ENCODE measurements at places on chromosomes 1 and 21.

GRCh38 chr1:84143796-84144565 is at the start of gene PRKACB:
PRKACB (plus strand) TSS chr1:84144271; CDS start chr1:84144362, 91 bp downstream.
- DNase-seq = peak; percentile 38

GRCh38 chr1:188240772-188241406 is 1412.1 kb downstream of the PLA2G4A start:
- DNase-seq = no peak

DNA sequence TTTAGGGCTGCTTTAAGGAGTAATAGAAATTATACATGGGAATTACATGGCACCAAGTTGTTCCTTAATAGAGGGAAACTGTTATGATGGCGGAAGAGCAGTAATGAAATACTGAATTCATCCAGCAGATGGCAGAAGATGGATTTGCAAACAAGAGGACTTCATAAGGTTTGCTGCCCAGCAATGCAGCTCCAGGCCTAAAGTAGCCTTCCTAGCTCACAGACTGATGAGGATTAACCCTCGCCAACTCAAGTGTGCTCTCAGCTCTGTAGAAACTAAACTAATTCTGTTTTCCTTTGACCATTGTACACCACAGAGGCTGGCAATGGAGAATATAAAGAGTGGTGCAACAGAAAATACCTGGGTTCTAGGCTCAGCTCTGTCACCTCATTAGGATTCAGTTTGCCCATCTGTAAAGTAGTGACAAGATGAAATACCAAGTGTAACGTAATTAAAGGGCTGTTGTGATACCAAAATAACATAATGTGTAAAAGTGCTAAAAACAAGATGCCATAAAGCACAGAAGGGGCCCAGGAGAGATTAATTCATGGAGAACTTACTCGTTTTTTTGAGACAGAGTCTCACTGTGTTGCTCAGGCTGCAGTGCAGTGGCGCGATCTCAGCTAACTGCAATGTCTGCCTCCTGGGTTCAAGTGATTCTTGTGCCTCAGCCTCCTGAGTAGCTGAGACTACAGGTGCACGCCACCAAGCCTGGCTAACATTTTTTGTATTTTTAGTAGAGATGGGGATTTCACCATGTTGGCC is 102.4 kb upstream of the SERBP1 start:
- peak; percentile 63 for DNase-seq

GRCh38 chr21:38242061-38242460 is 14.7 kb upstream of the KCNJ15 start:
- DNase-seq = no peak

DNA sequence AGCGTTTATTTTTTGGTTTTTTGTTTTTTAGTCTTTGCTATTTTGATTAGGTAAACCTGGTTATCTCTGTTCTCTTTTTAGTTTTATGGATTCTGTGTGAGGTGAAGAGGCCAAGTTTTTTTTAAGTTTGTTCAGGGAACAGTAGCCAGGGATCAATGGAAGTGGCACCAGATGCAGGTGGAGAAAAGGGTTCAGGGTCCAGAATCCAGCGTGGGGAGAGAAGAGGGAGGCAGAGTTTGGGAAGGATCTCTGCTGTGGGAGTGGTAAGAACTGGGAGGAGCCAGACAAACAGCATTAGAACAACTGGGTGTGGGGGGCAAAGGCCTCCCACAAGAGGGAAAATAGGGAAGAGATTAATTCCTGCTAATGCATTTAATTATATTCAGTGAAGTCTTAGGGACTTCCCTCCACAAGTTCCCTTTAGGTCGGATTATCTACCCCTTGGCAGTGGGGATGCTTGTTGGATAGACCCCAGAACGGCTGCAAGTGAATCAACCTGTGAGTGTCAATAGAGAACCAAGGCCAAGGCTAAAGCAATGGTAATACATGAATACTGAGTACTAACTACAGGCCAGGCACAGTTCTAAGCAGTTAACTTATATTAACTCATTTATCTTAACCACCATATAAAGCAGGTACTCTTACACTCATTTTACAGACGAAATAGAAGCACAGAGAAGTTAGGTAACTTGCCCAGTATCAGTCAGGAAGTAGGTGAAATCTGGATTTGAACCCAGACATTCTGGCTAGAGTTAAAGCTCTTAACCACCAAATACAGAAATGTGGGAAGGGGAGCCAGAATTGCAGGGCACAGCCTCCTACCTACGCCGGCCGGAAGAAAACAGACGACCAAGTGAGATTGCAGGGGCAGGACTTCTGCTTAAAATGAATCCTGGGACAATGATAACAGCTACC is 498 bp downstream of the GNAT2 start:
- no peak for DNase-seq

GRCh38 chr1:16072616-16073484 is 601 bp downstream of the FAM131C start:
- DNase-seq = no peak

DNA sequence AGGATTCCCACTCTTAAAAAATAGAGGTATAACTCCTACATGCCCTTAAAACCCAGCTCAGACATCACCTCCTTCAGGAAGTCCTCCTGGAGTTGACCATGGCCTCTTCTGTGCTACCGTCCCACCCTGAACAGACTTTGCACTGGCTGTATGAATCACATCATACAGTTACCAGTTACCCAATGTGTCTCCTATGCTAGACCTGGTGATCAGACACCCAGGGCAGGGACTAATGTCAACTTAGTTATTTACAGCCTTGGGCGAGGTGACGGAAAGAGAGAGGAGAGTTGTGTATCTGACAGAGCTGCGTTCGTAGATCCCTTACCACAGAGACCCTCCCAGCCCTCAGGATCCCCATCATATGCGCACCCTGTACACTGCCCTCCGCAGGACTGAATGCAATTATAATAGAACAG is 72.7 kb downstream of the SLC66A1 start:
- no peak for DNase-seq

DNA sequence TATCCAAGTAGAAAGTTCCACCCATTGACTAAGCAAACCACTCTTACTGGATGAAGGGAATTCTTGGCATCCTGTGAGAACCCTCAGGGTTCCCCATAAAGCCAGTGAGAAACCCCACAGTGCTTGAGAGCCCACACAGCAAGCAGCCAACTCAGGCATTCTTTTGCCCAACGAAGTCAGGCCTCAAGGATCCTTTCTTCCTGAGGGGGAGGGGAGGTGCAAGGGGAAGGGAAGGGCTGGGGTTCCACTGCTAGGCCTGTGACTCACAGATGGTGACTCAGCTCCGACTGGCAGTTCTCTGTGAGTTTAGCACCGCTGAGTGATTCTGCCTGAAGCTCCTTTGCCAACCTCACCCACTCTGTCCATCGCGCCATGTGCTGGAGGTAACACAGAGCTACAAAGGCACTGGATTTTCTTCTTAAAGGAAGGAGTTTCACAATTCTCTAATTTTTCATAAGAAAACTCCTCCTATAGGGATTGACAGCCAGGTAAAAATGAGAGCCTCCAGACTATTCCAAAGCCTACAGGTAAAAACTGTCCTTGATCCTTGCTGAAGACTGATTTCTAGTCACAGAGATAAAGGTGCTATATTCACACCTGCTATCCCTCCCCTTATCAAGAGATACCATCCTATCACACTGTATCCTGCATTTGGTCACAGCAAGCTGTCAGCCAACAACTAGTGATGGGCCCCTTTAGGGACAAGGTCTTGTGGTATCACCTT is 4.8 kb downstream of the ENO1 start:
- peak; percentile 43 for DNase-seq

DNA sequence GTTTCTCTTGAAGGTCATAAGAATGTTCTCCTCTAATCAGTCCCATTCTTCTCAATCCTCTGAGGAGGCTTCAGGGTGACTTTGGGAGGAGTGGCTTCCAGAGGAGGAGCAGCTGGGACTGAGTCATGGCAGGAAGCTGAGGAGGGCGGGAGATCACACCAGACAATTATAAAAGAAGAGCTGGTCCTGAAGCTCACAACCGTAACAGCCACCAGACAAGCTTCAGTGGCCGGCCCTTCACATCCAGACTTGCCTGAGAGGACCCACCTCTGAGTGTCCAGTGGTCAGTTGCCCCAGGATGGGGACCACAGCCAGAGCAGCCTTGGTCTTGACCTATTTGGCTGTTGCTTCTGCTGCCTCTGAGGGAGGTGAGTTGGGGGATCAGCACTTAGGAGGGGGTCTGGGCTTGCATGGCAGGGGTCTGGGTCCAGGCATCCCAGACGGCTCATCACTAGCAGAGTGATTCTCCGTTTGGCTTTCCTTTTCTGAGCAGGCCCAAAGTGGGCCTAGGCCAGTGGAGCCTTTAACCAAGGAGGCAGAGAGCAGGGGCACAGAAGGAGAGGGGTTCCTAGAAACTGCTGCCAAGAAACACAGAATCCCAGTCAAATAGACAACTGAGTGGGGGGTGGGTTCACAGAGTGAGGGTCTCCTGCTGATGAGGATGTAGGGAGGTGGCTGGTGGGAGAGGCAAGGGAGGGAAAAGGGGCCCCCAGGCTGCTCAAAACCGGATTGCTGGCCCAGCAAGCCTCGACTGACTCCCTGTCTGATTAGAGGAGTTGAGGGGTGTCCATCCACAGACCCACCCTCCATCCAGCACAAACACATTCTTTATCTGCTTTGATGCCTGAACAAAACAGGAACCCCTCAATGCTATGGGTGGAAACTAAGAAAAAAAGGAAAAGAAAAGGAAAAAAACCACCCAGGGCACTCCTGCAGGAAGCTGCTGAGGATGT is at the start of gene ECM1:
Gene ECM1 (plus strand): TSS at position 198 of the 953 bp plus-strand sequence. CDS start 101 bp downstream, at position 299.
- DNase-seq = no peak

DNA sequence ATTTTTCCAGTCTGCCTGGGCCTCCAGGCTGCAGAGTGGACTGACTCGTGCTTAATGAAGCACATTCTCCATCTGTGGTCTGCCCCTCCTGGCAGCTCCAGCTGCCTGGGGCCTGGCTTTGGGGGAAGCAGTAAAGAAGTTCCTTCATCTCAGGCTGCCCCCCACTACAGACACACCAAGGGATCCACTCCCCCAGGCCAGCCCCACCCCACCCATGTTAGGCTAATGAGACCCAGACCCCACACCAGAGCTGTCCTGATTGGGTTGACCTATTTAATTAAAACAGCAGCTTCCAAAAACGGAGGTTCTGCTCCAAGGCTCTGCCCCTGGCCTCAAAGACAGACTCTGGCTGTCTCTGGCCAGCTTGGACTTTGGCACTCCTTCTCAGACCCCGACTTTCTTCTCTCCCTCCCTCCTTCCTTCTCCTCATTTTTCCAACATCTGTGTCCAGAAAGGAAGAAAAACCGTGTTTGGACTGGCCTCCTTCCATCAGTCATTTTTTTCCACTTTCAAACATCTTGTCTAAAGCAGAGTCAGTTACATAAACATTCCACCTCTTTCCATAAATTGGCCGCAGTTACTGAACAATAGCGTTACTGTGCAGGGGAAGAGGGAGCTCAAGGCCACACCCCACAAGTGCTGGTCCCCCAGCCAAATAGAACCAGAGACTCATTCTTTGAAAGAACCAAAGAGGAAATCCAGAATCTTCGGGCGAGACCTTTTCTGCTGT is 29.7 kb downstream of the SERTAD4 start:
- peak; percentile 93 for DNase-seq

DNA sequence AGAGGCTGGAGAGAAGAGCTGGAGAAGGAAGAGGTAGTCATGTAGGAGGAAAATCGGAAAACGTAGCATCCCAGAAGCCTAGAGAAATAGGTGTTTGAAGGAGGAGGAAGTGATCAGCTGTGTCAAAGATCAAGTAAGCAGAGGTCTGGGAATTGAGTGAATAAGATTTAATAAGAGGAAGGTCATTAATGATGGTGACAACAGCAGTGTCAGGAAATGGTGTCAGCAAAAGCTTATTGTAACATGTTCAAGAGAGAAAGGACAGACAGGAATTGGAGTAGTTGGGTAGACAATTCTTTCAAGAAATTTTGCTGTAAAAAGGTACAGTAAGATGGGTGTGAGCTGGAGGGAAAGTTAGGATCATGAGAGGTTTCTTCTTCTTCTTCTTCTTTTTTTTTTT is 41.6 kb upstream of the SLC6A9 start:
- DNase-seq = no peak

GRCh38 chr1:160438935-160439334 is 38.6 kb downstream of the VANGL2 start:
- no peak for DNase-seq

GRCh38 chr1:47474278-47475193 is 36.7 kb downstream of the FOXD2 start:
- no peak for DNase-seq

DNA sequence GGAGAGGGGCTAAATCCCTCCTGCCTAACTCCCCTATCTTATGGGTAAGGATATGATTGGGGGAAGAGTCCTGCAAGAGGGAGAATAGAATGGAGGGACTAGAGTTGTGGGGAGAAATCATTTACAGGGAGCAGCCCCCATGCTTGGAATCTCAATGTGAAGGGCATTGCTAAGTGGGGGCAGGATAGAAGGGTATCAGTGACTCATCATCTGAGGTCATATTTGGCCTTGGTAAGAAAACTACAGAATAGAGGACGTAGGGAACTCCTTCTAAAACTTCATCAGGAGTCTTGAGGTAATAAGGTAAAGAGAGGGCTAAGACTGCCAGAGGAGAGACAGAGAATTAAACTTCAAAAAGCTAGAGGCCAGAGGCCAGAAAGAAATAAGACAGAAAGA is 487 bp downstream of the HJV start:
- DNase-seq = no peak

- peak; percentile 16 for DNase-seq
These were observed 22.4 kb downstream of the NOS1AP start for GRCh38 chr1:162091681-162092524.

DNA sequence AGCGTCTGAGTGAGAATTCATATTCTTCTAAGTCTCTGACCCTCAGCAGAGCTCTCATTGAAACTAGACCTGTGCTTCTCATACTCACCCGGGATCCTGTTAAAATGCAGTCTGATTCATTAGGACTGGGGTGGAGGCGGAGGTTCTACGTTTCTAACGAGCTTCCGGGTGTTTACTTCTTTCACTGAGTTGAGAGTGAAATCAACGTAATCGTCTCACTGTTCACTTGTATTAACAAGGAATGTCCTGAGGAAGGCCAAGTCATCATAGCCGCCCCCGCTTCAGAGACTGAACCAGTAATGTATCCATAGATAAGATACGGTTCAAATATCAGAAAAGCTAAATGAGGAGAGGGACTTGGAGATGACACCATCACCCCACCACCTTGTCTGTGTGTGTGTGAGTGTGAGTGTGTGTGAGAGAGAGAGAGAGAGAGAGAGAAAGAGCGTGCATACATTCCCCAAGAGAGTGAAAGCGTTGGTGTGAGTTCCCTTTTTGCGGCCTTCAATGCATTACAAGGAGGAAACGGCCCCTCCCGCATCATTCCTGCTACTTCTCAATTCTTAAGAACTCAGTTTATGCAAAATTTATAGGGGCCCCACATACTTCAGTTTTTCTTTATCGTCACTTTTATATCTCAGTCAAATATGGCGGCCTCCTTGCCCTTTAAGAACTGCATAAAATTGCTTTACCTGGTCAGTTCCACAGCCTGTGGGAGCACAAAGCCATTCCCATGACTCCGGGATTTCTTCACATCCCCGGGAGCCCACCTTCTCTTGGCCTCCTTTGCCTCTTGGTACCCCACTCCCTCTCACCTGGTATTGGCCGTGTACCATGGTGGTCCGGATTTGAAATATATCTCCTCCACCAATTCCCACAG is 19.8 kb downstream of the KMO start:
- DNase-seq = peak; percentile 11

DNA sequence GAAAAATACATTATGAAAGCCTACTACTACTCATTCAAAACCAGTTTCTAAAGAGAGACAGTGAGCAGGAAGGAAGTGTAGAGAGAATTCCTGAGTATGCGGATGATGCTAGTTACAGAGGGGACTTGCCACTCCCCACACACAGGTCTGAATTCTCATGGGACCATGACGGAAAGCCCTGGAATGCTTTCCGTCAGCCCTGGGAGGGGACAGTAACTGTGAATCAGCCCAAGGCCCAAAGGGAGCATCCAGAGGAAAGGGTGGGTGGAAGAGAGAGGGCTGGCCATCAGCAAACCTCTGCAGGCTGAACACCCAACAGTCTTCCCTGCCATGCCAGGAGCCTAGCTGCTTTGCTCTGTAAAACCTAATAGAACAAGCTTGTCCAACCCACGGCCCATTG is 36.4 kb downstream of the RCSD1 start:
- DNase-seq = no peak
